ENCODE measurements at places on chromosomes 11 and 22.

GRCh38 chr11:127507851-127508250 is 507.3 kb upstream of the KIRREL3 start:
- no peak for DNase-seq

DNA sequence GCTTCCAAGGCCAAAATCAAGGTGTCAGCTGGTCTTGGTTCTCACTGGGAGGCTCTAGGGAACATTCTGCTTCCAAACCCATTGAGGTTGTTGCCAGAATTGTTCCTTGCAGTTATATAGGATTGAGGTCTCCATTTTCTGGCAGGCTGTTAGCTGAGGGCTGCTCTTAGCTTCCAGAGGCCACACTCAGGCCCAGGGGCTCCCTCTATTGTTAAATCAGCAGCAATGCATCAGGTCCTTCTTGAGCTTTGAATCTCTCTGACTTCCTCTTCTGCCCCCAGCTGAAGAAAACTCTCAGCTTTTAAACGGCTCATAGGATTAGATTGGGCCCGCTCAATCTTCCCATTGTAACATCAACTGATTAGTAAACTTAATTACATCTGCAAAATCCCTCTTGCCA is 39.3 kb upstream of the BSX start:
- DNase-seq = no peak

GRCh38 chr22:35777335-35777975 is 59.8 kb downstream of the APOL5 start:
- no peak for DNase-seq

GRCh38 chr22:44439356-44440223 is 58.4 kb downstream of the RTL6 start:
- no peak for DNase-seq

GRCh38 chr22:44128958-44129618 is 51.6 kb upstream of the PARVG start:
- DNase-seq = no peak

GRCh38 chr11:62352355-62353336 is 15.4 kb downstream of the ASRGL1 start:
- DNase-seq = no peak

- DNase-seq = no peak
Observed at GRCh38 chr22:22124374-22124773, 120.2 kb upstream of the VPREB1 start.

DNA sequence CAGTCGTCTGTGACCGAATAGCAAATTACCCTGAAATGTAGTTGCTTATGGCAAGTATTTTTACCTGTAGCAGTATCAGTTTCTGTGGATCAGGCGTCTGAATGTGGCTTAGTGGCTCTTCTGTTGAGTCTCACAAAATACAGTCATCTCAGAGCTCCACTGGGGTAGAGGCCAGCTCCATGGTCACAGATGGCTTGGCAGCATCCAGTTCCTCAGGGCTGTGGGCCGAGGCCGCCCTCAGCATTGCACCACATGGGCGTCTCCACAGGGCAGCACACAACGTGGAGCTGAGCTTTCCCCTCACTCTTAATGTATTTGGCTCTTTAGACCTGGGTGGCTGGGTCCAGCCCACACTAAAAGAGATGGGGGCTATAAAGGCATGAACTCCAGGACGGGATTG is 57.8 kb downstream of the SBF1 start:
- no peak for DNase-seq

- DNase-seq = no peak
Observed at GRCh38 chr11:86148345-86148747, 79.5 kb upstream of the PICALM start.

DNA sequence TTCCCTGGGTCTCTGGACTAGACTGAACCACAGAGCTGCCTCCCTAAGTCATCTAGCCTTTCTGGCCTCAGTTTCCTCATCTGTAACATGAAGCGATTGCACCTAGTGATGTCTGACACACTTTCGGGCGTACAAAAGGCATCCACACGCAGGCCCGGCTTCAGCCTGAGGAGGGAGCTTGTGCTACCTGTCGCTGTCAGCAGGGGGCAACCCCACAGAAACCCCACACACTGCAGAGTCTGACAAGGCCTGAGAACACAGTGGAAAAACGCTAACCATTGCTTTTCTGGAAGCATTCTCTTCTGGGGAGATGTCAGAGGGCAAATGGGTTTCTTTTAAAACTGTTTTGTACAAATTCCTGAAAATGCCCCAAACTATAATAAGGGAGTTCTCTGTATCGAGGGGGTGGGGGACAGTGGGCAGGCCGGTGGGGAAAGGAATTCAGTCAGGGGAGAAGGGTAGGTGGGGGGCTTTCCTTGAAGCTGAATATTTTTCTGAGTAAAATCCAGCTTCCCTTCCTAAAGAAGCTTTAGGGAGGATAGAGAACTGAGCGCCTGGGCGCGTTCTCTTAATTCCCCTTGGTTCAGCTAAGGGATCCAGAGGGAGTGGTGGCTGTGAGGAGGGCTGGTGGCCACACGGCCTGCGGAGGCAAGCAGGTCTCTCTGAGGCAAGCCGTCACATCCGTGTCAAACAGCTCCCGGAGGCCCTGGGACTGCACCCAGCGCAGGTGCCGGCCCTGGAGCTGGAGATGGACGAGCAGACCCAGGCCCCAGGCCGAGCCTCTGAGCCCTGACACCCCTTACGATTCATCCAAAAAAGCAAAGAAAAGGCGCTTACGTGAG is 533 bp downstream of the ELF5 start:
- no peak for DNase-seq

DNA sequence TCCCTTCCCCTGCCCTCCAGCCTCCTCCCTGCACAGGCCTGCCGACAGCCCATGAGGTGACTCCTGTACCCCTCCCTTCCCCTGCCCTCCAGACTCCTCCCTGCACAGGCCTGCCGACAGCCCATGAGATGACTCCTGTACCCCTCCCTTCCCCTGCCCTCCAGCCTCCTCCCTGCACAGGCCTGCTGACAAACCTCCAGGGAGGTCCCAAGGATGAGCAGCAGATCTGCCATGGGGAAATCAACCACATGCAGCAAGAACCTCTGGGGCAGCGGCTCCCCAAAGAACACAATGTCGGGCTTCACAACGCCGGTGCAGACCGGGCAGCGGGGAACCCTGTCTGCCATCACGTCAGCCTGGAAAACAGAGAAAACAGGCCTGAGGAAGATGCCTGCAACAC is 12.3 kb downstream of the SIRT3 start:
- DNase-seq = no peak

DNA sequence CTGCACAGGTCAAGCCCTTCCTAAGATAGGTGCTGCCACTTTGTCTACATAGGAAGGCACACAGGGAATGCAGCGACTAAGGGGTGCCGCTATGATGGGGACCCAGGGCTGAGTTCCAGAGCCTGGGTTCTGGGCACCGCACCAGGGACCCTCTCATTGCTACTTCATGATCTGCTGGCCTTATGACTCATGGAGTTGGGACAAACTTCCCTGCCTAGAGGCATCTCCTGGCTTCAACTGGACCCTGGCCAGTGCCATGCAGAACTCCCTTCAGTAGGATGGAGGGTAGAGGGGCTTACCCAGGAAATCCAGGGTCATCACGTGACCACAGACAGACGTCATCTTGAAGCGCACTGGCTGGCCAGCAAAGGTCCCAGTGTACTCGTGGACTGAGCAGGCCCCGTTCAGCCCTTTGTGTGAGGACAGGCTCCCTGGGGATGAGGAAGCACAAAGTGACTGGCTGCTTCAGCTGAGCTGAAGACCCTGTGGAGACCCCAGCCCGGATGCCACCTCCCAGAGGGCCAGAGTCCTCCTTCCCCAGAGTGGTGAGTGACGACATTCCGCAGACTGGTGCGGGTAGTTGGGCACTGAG is 8.4 kb downstream of the TOP3B start:
- DNase-seq = no peak

DNA sequence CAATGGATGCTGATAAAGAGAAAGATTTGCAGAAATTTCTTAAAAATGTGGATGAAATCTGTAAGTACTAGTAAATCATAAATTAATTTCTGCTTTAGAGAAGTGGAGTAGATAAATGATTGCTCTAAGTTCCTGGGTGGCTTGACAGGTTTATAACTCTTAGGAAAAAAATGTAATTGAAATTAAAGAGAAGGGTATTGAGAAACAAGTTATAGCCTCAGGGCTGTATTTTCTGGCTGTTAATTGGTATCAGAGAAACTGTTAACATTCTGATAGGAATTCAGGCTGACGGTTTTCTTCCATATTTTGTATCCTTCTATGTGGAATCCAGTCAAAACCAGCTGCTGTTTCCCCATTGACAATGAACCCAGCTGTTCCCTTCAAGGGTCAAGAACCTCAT is 1.9 kb downstream of the TTC12 start:
- DNase-seq = no peak

GRCh38 chr11:10784232-10785145 is 24.2 kb downstream of the EIF4G2 start:
- no peak for DNase-seq

DNA sequence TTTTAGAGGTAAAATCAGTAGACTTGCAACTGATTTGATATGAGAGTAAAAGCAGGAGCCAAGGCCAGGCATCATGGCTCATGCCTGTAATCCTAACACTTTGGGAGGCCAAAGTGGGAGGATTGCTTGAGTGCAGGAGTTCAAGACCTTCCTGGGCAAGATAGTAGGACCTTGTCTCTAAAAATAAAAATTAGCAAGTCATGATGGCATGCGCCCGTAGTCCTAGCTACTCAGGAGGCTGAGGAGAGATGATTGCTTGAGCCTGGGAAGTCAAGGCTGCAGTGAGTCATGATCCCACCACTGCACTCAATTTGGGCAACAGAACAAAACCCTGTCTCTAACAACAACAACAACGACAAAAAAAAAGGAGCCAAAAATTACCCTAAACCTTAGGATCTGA is 13.5 kb downstream of the SGSM3 start:
- DNase-seq = no peak

DNA sequence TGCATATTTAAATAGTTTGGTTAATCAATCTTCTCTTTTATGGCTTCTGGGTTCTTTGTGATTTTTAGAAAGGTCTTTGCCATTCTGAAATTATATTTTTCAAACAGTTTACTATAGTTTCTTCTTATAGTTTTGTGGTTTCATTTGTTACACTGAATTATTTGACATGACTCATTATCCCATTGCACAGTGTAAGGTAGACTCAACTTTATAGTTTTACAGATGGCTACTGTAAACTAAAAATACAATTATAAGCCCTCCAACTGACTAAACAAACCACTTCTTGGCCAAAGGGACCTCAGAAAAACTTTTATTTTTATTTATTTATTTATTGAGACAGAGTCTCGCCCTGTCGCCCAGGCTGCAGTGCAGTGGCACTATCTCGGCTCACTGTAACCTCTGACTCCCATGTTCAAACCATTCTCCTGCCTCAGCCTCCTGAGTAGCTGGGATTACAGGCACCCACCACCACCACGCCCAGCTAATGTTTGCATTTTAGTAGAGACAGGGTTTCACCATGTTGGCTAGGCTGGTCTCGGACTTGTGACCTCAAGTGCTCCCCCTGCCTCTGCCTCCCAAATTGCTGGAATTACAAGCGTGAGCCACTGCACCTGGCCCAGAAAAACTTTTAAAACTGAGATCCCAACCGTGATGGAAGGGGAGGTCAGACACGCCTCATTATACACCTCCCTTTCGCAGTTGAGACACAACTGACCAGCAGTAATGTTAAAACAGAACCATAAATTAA is 14.1 kb upstream of the RAC2 start:
- DNase-seq = no peak

DNA sequence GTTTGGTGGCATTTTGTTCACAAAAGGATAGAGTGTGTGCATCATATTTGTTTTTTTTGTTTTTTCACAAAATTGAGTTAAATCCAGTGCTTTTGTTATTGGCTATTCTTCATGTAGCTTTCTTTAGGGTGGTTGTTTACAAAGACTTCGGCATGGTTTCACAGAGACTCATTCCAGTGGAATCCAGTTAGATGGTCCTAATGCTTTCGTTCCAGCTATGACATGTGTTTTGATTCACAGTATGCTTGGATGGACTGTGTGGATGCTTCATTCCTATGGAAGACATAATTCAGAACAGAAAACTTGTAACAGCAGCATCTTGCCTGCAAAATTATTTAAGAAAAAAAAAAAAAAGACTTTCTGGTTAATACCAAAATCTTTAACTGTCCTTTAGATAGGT is 97.9 kb downstream of the PDHX start:
- no peak for DNase-seq
